ENCODE measurements at places on chromosomes 16 and 17. TPM values are rescaled to one million over a fixed set of nuclear protein-coding genes. Genes with fewer than 3 reads are reported as not detected.
A peak's percentile ranks its signal among the peaks of the same experiment; 100 is the strongest.

Gene RAB40B
- 5.9 TPM for total RNA-seq

Gene CDH1
- 37.7 TPM for total RNA-seq

GRCh38 chr16:49471038-49471727 lies 97.6 kb downstream of the C16orf78 start:
- DNase-seq: no peak

GRCh38 chr17:42421507-42422338 lies 1.3 kb downstream of the CAVIN1 start:
- peak; percentile 57 for DNase-seq

DNA sequence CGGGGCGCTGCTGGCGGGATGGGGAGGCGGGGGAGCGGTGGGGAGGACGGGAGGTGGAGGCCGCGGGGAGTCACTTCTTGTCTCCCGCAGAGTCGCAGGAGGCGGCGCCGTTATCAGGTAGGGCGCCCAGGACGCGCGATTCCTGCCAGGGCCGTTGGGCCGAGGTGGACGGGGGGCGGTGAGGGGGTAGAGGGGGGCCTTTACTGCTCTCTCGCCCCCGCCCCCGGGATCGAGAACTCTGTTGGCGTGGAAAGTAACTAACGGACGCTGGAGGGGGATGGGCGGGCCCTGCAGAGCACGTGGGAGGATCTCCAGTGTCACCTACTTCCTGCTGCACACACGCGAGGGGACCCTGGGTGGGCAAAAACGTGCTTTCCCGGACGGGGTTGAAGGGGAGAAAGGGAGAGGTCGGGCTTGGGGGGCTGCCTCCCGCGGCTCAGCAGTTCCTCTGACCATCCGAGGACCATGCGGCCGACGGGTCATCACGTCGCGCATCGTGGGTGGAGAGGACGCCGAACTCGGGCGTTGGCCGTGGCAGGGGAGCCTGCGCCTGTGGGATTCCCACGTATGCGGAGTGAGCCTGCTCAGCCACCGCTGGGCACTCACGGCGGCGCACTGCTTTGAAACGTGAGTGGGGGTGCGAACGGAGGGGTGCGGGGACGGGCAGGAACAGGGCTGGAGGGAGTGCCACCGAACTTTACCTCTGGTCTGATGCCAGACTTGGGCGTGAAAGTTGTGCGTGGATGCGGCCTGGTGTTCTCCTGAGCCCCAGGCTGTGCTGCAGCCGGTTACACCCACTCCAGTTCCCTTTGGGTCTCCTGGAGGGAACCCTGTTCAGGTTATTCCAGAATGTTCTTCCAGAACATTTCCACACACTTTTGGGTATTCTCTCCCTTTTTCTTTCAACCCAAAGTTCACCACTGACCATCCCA lies 569 bp downstream of the PRSS21 start:
- DNase-seq: no peak
